ENCODE measurements at places on chromosomes 16 and 17. TPM values are rescaled to one million over a fixed set of nuclear protein-coding genes. Genes with fewer than 3 reads are reported as not detected.

The SLFN11 gene
- 35.3 TPM for total RNA-seq

The ACLY gene
- 265 TPM for total RNA-seq

- no peak for DNase-seq
Measured at GRCh38 chr17:14310605-14311004, 9.7 kb downstream of the HS3ST3B1 start.

The REXO5 gene
- total RNA-seq = 10.1 TPM

DNA sequence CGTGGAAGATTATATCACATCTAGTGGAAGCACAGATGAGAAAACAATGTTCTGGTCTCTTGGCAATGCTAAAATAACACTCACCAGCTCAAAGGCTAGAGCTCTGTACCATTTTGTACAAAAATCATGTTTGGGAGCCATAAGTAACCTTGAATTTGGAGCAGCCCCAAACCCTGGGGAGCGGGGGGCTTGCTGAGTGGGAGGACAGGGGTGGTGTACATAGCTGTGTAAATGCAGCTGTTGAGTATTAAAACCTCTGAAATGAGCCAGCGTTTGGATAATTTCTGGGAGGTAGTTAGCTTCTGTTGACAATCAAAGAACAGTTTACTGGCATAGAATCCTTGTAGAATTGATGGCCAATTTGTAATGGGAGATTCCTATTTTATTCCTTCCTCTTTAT lies 4.3 kb downstream of the MYH8 start:
- no peak for DNase-seq

All from Calu3 (cell line).